ENCODE measurements at places on chromosomes 4 and X.

DNA sequence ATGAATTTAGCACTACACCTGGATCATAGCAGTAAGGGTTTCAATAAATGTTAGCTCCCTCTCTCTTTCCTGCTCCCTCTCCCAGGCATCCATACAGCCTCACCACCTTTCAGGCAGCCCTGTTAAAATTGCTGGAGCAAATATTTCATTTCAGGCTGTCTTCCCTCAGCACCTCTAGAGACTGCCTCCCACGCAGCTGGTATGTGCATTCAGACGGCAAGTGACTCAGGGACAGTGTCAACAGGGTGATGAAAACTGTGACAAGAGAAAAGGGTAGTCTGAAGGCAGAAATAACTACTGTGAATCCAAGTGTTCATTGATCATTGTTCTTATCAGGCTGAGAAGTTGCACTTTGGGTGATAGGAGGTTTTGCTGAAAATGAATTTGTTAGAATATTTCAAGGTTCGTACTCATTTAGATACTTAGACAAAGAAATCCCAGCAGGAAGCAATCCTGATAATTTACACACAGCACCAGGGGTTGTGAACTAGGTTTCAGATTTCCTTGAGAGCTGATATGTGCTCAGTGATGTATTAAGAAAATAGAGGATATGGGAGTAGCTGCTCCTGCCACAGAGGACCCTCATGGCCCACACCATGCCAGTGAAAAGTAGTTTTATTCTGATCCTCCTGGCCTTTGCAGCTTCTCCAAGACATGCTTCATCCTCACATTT lies 424.2 kb downstream of the FGF13 start:
- DNase-seq, result no peak

DNA sequence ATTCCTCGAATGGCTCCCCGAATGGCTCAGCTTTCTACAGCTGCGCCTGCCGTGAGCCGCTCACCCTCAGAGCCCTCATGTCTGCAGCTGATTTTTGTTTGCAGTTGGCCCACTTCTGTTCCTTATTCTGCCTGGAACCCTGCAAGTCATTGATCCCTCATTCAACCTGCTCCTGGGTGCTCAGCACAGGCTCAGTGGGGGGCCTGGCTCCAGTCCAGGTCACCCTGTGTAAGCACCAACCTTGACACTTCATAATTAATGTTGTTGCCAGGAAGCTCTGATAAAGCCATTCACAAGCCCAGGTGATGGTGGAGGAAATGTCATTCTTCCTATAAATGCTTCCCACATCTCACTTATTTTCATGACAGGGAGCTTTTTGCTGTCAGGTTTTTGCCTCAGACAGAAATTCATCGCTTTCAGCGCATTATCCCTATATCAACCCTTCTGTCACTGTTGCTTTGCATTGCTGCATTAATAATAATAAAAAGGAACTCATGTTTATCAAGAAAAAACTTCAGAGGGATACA lies 85.7 kb downstream of the F11 start:
- DNase-seq, result no peak

GRCh38 chrX:136806891-136807410 lies 26.2 kb upstream of the ARHGEF6 start:
- DNase-seq, result no peak

DNA sequence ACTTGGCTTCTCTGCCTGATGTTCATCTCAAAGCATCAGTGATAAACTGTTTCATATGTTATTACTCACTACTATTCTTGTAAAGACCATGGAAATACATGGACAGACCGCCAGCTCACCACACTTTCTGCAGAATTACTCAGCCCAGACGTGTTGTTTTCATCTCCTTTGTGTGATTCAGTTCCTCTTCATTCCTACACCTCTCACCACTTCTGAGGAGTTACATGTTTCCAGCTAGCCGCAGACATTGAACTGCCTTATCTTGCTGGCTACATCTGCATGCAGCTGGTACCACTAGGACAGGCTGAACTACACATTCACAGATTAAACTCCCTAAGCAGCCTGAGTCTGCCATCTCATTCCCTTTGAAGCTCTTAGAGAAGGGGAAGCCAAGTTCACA lies 443.2 kb upstream of the FGF16 start:
- no peak for DNase-seq

DNA sequence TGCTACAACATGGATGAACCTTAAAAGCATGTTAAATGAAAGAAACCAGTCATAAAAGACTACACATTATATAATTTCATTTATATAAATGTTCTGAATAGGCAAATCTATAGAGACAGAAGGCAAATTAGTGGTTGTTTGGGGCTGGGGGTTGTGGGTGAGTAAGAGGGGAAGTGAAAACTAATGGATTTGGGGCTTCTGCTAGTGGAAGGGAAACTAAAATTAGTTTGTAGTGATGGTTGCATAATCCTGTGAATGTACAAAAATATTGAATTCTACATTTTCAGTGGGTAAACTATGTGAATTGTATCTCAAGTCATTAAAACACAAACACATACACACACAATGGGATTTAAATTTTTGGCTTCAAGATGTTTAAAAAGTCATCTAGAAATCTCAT lies 25.4 kb upstream of the LIMCH1 start:
- no peak for DNase-seq

DNA sequence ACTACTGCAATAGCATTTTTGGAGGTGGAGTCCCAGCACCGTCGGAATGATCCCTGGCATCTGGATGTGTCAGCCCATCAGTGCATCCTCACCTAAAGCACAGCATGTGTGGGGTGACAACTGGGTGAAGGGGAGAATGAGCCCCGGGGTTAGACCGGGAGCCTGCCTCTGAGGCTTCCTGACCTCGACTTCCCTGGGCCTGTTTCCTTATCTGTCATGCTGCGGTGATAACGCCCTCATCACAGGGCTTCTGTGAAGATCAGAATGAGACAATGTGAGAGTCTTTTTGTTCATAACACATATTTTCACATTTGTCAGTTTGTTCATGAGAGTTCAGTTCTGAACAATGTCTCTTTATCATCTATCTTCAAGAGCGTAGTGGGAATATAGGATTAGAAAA lies 31.1 kb upstream of the PDLIM3 start:
- no peak for DNase-seq

Data from iPS DF 19.7 (cell line).